Posterior vena cava (tissue), 2 donors: ENCODE measurements at places on chromosomes 13 and 19.

DNA sequence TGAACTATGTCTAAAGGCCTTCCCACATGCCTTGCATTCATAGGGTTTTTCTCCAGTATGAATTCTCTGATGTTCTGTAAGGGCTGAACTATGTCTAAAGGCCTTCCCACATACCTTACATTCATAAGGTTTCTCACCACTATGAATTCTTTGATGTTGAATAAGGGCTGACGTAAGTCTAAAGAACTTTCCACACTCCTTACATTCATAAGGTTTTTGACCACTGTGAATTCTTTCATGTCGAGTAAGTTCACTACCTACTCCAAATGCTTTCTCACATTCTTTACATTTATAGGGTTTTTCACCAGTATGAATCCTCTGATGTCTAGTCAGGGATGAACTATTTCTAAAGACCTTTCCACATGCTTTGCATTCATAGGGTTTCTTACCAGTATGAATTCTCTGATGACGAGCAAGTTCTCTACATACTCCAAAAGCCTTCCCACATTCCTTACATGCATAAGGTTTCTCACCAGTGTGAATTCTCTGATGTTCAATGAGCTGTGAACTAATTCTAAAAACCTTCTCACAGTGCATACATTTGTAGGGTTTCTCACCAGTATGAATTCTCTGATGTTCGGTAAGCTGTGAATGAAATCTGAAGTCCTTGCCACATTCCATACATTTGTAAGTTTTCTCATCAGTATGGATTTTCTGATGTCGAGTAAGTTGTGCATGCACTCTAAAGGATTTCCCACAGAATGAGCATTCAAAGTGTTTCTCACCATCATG, 19.1 kb upstream of the ZNF260 start:
- no peak for DNase-seq

- DNase-seq = no peak
Observed at GRCh38 chr13:26198116-26198515, 24.0 kb downstream of the RNF6 start.

DNA sequence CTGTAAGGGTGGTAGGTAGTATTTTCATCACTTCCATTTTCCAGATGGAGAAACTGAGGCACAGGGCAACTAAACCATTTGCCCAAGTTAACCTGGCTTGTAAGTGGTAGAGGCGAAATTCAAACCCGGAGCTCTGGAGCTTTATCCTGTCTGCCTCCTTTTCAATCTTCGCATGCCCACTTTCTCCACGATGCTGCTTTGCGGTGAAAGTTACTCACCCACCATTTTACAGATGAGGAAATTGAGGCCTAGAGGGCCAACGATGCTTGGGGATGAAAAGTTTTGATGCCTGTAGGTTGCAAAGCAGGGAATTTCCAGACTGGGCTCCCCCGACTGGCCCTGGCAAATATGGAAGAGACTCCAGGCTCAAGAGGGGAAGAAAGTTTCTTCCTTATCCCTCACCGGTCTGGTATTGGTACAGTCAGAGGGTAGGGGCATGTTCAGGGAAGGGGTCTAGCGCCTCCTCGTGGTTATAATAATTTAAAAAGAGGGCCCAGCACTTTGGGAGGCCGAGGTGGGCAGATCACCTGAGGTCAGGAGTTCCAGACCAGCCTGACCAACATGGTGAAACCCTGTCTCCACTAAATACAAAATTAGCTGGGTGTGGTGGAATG, 1.9 kb upstream of the SH2D3A start:
- DNase-seq = no peak

DNA sequence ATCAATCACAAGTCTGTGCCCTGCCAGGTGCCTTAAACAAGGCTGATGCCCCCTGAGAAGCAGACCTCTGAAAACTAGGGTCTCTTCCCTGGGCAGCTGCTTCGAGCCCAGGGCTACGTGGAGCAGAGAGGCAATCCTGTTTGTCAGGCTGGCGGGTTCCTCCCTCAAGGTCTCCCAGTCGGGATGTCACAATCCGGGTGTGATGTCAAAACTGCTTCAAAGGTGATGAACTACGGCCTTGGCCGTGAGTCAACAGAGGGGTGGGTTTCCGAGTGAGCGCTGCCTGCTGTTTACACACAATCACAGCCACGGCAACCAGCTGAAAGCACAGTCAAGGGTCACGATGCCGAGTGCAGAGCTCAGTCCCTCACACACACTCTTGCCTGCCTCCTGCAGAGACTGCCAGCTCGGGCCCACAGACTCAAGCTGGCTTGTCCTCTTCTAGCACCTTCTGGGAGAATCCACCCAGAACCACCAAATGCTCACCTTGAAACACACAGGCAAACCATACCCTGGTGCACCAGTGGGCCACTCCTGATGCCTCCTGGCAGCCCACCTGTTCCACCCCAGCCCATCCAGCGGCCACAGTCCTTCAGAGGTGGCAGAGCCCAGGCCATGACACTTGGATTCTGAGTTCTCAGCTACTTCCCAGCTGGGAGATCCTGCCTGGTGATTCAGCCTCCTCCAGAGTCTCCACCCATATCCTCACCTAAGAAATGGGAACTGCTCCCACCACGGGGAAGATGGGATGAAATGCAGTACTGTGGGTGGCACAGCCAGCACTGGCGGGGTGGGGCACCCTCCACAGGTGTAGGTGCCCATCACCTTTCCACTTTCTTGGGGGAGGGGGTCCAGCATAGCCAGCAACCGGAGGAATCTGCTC, 6.8 kb downstream of the ELL start:
- DNase-seq = peak; percentile 90

- no peak for DNase-seq
Observed at GRCh38 chr19:21256722-21257121, 72.5 kb downstream of the ZNF708 start.

DNA sequence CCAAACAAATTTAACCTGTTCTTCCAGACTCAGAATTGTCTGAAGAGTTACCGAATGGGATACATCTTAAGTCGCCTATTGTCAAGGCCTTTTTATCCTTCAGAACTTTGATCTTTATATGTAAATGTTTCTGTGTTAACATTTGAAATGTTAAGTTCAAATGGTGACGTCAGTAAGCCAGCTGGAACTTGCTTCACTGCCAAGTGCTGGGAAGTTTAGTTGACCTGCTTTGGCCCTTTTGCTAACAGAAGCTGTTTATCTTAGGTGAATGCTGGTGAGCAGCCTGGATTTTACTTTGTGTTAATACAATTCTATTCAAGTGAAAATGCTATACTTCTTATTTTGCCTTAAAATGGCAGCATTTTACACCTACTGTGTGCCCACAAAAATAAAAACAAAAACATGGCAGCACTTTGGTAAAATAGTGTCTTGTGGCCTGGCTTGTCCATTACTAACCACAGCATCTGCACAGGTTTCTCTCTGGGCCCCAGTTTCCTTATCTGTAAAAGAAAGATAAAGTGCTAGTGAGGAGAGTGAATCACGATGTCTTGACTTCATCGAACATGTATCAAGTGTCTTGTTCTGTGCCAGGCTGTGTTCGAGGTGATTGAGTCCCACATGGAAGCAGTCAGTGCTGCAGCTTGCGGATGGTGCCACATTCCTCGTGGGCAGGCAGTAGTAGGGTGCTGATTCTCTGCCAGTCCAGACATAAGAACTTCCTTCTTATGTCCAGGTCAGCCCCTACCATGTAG, 2.2 kb downstream of the NAXD start:
- no peak for DNase-seq

DNA sequence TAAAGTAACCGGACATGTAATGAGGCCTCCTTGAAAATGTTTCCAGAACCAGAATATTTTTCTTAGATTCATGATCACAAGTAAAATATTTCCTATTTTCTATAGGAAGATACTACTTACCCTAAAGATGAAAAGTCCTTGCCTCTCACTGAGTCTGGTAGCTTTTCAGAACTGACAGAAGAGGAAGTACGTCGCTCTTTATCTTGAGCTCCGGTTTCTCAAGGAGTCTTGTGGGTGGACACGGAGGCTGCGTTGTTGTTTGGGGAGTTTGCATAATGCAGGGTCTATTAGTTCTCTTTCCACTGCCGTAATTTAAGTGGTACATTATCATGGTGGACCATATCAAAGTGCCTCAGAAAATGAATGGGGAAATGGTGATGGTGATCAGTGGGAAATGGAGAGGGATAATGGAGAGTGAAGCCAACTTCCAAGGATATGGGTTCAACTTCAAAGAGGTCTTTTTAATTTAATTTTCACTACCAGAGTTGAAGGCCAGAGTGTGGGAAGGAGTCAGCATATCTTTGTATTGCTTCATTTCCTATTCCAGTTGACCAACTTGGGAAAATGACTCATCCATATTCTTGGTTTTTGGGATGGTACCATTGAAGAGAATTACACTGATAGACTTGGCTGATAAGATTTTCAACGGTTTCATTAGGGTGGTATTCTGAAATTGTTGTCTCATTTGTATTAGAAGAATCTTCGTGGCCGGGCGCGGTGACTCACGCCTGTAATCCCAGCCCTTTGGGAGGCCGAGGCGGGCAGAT, 23.4 kb downstream of the MBD3L2B start:
- no peak for DNase-seq

DNA sequence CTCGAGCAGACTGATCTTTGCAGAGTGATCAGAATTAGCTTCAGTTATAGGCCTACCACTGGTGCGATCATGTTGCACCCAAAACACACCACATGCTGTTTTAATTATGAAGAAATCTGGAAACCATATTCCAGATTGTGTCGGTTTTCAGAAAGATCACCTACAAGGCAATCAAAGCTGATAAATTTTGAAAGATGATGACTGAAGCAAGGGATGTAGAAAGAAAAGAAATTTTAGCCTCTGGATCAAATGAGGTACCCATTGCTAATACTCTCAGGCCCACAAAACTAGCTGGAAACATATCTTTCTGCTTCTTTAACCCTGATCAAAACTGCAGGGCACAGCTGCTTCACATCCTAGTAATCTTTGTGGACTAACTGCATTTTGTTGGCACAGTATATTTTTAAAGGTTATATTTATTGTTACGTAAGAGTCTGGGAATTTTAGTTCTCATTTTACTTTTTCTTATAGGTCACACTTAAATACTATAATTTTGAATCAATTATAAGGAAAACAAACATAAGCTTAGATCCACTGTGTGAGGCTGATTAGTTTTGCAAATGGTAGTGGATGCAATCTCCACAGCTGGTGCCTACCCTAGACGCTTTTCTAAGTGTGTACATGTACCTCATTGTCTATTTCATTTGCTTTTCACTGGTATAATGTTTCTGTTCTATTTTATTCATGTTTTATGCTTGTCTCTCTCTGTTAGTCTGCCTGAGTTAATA, 150.9 kb downstream of the RGCC start:
- no peak for DNase-seq

DNA sequence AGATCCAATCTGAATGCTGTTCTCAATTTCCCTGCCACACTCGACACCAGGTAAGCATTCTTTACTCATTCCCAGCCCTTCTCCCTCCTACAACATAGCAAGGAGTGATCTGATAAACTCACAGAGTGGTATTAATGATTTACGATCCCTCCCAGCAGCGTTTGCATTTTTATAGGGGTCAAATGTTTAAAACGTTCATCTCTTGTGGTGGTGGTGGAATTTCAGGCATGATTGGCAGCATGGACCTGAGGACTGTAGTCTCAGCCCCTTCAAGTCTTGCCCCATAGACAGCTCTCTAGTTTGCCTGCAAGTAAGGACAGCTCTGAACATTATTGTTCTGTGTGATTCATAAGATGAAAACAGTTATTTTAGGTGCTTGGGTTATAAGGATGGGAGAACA, 565.7 kb downstream of the EFNB2 start:
- DNase-seq = no peak

DNA sequence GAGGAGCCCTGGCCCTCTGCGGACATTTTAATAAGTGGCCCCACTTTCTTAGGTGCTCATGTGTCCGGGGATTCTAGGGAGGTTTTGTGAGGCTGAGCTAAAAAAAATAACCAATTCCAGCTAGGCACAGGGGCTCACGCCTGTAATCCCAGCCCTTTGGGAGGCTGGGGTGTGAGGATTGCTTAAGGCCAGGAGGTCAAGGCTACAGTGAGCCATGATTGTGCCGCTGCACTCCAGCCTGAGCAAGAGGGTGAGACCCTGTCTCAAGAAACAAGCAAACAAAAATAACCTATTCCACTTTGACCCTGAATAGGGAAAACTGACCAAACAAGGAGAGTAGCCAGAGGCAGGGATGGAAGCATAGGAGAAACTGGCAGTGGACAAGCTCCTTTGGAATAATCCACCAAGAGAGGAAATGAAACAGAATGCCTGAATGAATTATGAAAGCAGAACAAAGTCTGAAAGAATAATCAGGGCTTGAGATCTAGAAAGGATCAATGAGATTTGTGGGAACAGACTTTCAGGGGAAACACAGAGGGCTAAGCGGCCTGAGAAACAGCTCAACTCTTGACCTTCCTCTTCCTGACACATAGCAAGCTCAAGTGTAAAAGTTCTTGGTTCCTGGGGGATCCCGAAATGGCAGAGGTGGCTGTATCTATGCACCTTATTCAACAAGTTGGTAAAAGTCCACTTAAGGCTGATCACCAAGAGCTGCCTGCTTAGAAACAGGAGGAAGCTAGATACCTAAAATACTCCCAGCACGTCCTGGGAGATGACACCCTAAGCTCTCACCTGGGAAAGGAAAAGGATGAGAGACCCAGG, 30.1 kb upstream of the FFAR2 start:
- DNase-seq = peak; percentile 36

DNA sequence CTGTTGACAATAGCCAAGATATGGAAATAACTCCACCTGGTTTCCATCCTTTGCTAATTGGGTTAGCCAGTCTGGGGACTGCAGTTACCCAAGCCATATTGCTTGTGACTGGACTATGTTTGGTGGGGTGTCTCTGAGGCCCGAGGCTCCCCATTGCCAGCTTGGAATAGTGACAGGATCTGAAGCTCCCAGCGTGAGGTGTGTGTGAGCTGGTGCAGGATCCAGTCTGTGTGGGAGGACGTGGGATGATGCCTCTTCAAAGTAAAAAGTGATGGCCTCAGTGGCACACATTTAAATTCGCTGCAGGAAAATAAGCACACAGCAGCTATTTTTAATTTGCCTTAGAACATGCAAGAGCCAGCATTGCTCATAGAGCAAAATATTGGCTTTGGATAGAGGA, 75.0 kb downstream of the TEX26 start:
- DNase-seq = no peak

DNA sequence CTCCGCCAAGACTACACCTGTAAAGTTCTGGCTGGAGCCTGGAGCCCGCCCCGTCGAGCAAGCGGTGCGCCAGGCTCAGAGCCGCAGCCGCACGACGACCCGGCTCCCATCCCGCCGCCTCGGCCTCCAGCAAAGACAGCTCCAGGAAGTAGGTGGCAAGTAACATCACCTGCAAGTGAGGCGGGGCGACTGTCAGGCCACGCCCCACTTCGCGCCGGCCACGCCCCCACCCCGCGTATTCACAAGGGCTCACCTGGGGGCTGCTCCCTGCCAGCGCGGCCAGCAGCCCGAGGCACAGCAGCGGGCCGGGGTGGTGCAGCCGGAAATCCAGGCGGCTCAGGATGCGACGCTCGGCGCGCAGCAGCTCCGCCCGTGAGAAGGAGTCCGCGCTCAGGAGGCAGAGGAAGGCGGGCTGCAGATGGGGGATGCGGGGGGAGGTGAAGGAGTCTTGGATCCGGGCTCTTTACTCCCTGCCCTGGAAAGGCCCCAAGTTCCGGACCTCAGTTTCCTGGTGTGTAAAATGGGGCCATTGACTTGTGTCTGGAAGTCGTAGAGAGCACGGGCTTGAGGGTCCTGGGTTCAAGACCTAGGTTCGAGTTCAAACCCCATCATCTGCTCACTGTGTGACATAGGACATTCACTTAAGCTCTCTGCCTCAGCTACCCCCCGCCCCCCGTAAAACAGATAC, 3.2 kb downstream of the CCNP start:
- no peak for DNase-seq
